Stimulated activated naive CD4-positive, alpha-beta T cell (primary cell): ENCODE measurements at places on chromosomes 3 and 15.

GRCh38 chr3:147049821-147050220, 356.5 kb downstream of the ZIC4 start:
- DNase-seq, result no peak

GRCh38 chr15:41490355-41490754, 3.3 kb upstream of the ITPKA start:
- DNase-seq, result no peak

DNA sequence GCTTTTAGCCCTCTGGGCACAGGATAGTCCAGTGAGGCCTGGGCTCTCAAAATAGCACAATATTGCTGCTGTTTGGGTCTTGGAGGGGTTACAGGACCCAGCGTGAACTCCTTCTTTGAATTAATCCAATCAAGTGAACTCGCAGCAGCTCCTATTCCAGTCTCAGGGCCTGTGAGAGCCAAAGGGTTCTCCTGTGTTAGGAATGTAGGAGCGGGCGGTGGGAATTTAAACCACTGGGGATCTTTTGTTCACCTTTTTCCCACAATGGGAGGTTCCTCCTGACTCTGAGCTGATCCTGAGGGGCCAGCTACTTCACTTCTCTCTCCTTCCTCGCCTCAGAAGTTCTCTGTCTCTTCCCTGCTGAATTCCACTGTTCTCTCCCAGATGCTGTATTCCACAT, 504.0 kb downstream of the UNC13C start:
- DNase-seq, result no peak

- no peak for DNase-seq
Observed at GRCh38 chr3:37598808-37599581, 262.7 kb upstream of the CTDSPL start.

GRCh38 chr3:59527493-59527892, 477.7 kb upstream of the CFAP20DC start:
- DNase-seq, result no peak

- no peak for DNase-seq
Observed at GRCh38 chr15:81163961-81164800, 30.1 kb downstream of the CFAP161 start.

DNA sequence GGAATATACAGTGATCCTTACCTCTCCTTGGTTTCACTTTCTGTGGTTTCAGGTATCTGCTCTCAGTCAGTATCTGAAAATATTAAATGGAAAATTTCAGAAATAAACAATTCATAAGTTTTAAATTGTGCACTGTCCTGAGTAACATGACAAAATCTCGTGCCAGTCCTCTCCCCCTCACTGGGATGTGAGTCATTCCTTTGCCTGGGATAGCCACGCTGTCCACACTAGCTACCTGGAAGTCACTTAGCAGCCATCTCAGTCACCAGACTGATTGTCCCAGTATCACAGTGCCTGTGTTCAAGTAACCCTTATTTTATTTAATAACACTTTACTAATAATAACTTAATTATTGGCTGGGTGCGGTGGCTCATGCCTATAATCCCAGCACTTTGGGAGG, 15.3 kb upstream of the KLHL25 start:
- DNase-seq, result no peak

GRCh38 chr3:133487920-133488540, 85.5 kb upstream of the CDV3 start:
- peak; percentile 74 for DNase-seq

DNA sequence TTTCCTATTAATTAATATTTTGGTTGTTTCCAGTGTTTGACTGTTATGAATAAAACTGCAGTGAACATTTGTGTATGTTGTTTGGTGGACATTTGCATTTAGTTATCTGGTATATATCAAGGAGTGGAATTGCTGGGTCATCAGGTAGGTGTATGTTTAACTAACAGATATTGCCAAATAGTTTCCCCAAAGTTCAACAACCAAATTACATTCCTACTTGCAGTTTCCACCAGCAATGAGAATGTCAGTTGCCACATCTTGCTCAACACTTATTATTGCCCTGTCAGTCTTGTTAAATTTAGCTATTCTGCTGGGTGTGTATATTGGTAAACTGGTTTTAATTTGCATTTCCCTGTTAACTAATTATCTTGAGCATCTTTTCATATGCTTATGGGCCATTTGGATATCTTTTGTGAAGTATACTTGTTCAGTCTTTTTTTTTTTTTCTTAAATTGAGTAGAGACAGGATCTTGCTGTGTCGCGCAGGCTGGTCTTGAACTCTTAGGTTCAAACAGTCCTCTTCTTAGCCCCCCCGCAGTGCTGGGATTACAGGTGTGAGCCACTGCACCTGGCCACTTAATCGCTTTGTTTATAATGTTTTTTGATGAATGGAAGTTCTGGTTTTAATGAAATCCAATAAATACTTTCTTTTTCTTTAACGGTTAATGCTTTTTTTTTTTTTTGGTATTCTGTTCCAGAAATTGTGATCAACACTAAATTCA, 7.9 kb downstream of the FEM1B start:
- no peak for DNase-seq

DNA sequence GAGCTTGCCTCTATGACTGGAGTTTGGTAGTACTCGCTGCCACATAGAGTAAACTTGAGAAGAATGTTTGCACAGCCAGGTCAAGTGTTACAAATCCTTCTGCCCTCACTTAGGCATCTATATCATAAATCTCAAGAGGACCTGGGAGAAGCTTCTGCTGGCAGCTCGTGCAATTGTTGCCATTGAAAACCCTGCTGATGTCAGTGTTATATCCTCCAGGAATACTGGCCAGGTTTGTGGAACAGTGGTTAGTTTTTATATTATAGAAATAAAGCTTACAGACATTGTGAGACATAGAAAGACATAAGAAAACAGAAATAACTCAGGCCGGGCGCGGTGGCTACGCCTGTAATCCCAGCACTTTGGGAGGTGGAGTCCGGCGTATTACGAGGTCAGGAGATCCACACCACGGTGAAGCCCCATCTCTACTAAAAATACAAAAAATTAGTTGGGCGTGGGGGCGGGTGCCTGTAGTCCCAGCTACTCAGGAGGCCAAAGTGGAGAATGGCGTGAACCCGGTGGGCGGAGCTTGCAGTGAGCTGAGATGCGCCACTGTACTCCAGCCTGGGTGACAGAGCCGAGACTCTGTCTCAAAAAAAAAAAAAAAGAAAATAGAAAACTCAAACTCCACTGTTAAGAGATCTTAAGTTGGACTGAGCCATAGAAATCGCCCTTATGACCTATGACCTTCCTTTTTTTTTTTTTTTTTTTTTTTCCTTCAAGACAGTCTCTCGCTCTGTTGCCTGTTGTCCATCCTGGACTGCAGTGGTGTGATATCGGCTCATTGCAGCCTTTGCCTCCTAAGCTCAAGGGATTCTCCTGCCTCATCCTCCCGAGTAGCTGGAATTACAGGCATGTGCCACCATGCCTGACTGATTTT, 2.2 kb downstream of the RPSA start:
- no peak for DNase-seq

DNA sequence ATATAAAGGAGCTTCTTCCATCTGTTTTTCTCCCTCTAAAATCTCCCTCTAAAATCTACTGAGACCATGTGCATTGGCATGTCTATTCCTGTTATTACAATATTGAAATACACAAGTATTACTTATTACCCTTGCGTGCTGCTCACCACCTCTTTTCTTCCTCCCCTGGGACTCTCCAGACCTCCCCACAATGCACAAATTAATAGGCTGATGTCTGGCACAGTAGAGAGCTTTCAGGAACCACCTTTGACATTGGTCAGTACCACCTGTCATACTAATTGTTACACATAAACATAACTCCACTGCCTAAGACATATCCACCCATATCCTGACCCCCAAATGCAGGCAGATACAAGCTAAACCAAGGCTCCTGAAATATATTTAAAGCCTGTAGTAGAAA, 722.6 kb downstream of the FHIT start:
- DNase-seq, result no peak

GRCh38 chr3:40962721-40963120, 236.6 kb upstream of the CTNNB1 start:
- DNase-seq, result no peak

DNA sequence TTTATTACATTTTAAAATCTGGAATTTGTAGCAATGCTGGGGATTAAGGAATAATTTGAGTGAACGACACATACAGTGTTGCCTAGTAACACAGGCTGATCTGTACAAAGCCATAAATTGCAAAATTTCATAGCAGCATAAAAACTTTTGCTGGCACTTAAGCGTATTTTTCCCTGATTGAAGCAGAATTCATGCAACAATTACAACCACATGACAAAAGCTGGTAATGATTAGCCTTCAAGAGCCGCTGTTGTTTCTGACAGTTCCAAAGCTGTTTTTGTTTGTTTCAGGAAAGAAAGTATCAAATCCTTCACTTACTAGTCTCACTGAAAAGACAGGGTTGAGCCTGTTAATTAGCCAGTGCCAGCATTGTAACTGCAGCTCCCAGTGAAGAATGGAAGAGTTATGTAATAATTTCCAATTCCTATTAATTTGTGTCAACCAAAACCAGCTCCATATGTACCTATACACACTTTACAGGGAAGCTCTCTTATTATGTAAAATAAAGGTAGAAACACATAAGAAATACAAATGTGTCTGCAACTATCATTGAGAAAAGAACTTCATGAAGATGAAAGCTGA, 60.7 kb downstream of the AGTR1 start:
- DNase-seq, result no peak

DNA sequence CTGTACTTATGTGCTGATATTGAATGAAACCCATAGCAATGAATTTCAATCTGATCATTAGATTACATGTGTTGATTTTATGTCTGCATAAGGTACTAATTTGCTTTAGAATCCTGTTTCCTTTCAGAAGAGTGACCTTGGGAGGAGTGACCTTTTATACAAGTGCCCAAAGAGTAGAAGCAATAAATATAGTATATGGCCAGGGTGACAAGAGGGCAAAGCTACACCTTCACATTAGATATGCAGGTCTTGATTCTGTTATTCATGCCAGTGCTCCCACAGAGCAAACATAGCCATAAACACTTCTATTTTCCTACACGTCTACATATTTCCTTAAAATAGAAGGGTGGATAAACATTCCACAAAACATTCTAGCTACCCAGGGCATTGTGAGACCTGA, 158.2 kb upstream of the RAP2B start:
- no peak for DNase-seq

- no peak for DNase-seq
Observed at GRCh38 chr3:143648708-143649107, 199.6 kb downstream of the SLC9A9 start.

DNA sequence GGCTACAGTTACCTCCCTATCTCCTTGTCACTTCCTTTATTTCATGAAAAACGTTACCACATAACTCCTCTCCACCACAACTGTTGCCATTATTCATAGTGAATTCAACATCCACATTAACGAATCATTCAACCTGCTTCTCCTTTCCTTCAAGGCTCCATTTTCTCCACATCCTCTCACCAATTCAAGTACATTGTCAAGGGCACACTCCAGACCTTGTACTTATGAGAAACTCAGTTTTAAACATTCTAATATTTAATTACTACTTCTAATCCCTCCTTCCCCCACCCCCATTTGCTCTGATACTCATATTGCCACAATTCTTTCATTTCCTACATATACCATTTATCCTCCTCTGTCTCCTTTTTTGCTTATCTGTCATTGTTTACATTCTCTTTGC, 871.2 kb downstream of the TUSC7 start:
- no peak for DNase-seq

DNA sequence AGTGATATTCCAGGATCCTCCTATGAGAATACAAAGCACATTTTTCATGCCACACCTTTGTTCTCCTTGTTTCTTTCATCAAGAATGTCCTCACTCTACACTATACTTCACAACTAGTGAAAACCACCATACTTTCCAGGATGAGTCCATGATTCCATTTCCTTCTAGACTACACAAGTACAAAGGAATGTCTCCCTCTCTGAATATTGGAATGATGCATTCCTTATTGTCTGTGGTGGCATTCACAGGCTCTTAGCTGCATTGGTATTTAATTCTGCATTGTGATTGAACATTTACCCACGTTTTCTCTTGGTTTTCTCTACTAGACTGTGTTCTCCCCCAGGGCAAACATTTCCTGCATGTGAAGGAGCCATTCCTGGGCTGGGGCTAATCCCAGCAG, 217.5 kb downstream of the RAP2B start:
- DNase-seq, result no peak

DNA sequence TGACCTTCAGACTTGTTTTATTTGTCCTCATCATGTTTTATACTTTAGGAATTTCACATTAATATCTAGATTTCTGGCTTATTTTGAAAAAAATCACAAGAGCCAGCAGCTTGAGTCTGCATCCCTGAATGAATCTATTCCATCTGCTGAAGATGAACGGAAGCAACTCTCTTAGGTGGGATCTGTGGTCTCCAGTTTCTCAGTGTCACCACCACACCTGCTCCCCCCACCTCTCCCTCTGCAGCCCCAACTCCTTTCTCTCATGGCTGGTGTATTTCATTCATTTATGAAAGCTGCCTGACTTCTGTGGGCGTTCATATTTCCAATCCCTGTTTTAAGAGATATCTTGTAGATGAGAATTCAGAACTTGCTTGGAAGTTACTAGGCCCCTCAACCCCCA, 102.1 kb upstream of the AGBL1 start:
- DNase-seq, result no peak

- DNase-seq, result no peak
Observed at GRCh38 chr3:186540835-186541226, 3.3 kb downstream of the CRYGS start.

GRCh38 chr3:100205171-100205570, 55.6 kb upstream of the TBC1D23 start:
- DNase-seq, result no peak

DNA sequence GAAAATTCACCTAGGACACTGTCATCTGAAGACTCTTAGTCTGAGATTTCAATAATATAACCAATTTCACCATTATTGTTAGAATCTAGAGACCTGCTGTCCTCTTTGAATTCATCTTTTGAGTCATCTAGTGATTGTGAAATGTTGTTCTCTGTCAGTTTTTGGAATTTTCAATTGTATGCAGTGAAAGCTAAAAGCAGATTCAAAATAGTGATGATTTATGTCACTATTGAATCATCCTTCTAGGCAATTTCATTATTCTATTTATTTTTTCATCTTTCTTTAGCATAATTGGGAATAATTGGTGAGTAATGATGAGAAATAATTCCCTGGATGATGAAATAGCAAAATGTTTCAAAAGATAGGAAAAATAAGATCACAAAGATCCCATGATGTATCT, 101.7 kb upstream of the EIF1B start:
- no peak for DNase-seq

GRCh38 chr3:161069511-161070251, 35.5 kb downstream of the B3GALNT1 start:
- no peak for DNase-seq

- DNase-seq, result no peak
Observed at GRCh38 chr3:175150812-175151401, 291.8 kb downstream of the NAALADL2 start.

DNA sequence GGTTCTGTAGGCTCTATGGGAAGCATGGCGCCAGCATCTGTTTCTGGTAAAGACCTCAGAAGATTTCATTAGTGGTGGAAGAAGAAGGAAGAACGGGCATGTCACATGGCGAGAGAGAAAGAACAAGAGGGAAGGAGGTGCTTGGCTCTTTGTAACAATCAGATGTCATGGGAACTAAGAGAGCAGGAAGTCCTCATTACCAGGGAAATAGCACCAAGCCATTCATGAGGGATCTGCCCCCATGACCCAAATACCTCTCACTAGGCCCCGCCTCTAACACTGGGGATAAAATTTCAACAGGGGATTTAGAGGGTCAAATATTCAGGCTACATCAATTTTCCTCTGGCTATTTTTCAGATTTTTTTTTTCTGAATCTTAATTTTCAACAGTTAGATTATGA, 954.3 kb downstream of the SQOR start:
- no peak for DNase-seq
